ENCODE measurements at places on chromosomes 1 and 21.

- DNase-seq: peak; percentile 58
These were observed 18.5 kb downstream of the ALDH4A1 start for GRCh38 chr1:18883636-18884418.

- peak; percentile 64 for DNase-seq
These were observed 7.8 kb upstream of the SRRM1 start for GRCh38 chr1:24635195-24635843.

- DNase-seq: peak; percentile 75
These were observed 32.9 kb upstream of the DIPK1A start for GRCh38 chr1:92994105-92994712.

- peak; percentile 20 for DNase-seq
These were observed 31.4 kb downstream of the CLSTN1 start for GRCh38 chr1:9792156-9793042.

- no peak for DNase-seq
These were observed 59.2 kb upstream of the HTR1D start for GRCh38 chr1:23276531-23276930.

DNA sequence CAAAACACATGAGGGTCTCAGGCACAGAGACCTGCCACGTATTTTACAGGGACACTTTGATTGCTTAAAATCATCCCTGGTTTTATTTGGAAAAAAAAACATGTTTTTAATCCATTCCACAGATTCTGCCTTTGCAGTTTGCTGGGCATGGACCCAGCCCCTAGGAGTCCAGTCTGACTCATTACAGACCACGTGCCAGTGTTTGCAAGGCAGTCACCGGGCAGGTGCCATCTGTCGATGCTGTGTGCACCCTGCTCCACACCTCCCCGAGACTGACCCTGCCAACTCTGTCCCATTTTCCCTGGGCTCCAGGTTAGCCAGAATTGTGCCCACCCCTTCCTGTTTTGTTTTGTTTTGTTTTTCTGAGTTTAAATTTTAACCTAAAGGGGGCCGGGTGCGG is 148.4 kb upstream of the TMEM51 start:
- DNase-seq: peak; percentile 20

Data from fibroblast of gingiva (primary cell).